ENCODE measurements at places on chromosomes 7 and 10.

DNA sequence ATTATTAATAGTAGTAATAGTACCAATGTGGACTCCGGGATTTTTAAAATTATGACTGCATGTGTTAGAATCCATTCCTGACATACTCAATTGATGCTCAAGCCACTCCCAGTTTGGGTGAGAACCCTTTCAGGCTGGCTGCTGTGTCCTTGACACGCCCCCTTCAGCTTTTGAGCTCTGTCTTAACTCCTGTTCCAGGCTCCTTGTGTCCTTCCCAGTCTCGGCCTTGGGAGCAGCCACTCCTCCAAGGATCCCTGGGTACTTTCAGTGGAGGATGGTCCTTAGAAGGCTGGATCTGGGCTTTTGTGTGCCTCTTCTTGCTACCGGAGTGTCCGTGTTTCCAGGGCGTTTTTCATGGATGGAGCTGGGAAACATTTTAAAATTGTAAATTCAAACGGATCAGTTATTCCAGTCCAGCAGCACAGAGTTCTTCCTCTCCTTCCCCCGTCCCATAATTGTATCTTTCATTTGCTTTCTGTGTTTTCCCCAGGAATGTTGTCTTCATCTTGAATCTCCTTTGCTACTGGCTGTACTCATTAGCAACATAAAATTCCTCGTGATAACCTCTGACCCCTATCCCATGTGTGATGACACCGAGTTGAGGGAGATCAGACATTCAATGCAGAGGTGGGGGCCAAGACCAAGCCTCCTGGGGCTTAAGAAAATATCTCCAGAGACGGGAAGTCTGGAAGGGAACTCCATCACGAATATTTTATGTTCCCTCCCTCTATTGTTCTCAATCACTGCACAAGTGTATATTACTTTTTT lies 40.0 kb upstream of the PFKFB3 start:
- DNase-seq = no peak

DNA sequence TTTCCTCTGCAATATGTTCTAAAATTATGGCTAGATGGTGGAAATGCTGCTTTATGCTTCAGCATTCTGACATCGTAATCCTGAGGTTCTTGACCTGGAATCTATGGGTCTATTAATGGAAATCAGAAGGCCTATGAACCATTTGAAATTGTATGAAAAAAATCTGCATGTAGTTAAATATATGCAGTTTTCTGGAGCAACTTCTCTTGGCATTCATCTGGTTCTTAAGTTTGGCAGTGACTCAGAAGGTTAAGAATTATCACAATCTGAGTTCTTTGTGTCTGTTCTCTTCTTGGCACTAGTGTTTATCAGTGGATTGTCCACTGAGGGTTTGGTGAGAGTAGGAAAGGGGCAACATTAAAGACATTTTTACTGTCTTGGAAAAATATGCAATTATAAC lies 71.1 kb upstream of the FZD1 start:
- DNase-seq = no peak

DNA sequence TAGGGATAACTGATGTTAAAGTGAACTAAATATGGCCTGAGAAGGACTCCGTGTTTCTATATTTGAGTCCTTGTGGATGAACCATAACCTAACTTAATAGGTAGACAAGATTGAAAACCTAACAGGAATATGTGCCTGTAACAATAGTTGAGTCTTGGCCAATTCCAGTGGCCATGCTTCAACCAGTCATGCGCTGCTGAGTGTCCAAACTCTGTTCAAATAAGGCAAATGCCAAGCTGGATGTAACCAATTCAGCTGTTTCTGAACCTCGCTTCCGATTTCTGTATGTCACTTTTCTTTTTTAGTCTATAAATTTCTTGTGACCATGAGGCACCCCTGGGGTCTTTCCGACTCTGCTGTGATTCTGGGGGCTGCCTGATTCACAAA lies 608.2 kb downstream of the GALNT17 start:
- DNase-seq = no peak

- no peak for DNase-seq
These were observed 36.5 kb downstream of the CFAP43 start for GRCh38 chr10:104195706-104196105.

DNA sequence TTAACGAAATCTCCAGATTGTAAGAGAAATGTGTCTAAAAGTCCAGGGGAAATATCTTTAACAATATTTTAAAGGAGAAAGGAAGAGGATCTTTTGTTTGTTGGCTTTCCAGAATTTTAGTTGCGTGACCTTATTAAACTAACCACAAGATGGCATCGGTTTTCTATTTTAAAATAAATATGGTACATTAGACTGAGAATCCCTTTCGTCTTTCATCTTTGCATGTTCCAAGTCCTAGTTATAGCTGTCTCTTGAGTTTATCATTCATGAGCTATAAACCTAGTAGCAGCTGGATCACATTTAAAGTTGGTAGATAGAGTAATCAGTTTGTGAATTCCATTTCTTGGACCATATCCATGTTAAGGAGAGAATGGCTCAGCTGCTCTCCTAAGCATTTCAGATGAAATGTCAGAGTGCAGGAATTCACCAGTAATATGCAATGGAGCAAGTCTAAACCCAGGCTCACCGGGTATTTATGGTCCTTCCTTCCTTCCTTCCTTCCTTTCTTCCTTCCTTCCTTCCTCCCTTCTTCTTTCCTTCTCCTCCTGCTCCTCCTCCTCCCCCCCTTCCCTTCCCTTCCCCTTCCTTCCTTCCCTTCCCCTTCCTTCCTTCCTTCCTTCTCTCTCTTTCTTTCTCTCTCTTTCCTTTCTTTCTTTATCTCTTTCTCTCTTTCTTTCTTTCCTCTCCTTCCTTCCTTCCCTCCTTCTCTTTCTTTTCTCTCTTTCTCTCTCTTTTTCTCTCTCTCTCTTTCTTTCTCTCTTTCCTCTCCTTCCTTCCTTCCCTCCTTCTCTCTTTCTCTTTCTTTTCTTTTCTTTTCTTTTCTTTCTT lies 57.8 kb upstream of the RAB18 start:
- no peak for DNase-seq

DNA sequence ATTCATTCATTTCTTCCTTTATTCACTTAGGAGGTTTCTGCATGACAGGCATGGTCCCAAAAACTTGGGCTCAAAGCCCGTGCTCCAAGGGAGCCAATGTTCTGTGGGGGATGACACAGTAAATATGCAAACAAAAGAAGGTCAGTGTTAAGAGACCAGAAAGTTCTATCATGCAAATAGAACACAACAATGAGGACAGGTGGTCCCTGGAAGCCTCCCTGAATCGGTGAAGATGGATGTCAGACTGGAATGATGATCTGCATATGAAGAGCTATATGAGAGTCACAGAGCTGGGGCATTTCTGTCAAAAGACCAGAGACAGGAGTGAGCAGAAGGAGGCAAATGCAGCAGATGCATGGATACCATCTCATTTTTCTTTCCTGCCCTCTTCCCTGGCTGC lies 129.0 kb downstream of the ABCA13 start:
- no peak for DNase-seq

GRCh38 chr10:5416981-5417380 lies 4.6 kb downstream of the NET1 start:
- DNase-seq = no peak

GRCh38 chr10:25575343-25575742 lies 358.7 kb upstream of the MYO3A start:
- no peak for DNase-seq

DNA sequence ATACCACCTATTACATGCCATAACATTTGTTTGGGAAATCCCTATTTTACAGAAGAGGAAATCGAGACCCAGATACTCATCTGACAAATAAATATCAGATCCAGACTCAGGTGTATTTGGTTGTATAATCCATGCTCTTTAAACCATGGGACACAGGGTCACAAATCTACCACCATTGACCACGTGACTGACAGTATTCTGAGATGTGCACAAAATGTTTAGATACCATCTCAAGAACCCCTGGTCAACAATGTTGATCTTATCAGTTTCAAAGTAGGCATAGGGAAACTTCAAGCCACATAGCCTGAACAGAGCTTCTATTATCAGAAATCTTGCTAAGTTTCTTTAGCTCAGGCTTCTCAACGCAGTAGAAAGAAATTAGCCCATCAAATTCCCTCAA lies 93.6 kb downstream of the ICA1 start:
- DNase-seq = no peak

- no peak for DNase-seq
These were observed 84.0 kb upstream of the TMEM248 start for GRCh38 chr7:66837007-66837406.

- no peak for DNase-seq
These were observed 92.7 kb upstream of the AKR1E2 start for GRCh38 chr10:4733150-4733842.
